Heart right ventricle (tissue), 16 donors: ENCODE measurements at places on chromosomes 12 and 14. TPM values are rescaled to one million over a fixed set of nuclear protein-coding genes. Genes with fewer than 3 reads are reported as not detected.

The RNASE7 gene
- not detected for total RNA-seq

DNA sequence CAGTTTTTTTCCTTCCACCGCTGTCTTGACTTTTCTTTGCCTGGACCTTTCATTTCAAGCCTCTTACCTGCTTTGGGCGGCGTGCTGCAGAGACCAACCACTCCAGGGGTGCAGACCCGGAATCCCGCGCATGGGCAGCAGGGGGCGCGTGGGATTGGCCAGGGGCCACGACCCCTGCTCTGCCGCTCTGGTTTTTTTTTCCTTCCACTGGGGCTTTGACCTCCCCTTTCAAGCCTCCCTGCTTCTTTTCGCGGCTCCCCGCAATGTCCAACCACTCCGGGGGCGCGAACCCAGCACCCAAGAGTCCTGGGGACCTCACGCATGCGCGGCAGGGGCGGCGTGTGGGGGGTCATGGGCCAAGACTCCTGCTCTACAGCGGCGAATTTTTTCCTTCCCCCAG lies 325.1 kb downstream of the ALG10 start:
- no peak overlapping the region for H3K27ac ChIP-seq
- no peaks in the 10 kb centered on the region for H3K4me1 ChIP-seq
- no peaks in the 10 kb centered on the region for H3K27me3 ChIP-seq
- H3K4me3 ChIP-seq, result no peak overlapping the region
- DNase-seq, result no peak
- H3K36me3 ChIP-seq, result no peaks in the 10 kb centered on the region

DNA sequence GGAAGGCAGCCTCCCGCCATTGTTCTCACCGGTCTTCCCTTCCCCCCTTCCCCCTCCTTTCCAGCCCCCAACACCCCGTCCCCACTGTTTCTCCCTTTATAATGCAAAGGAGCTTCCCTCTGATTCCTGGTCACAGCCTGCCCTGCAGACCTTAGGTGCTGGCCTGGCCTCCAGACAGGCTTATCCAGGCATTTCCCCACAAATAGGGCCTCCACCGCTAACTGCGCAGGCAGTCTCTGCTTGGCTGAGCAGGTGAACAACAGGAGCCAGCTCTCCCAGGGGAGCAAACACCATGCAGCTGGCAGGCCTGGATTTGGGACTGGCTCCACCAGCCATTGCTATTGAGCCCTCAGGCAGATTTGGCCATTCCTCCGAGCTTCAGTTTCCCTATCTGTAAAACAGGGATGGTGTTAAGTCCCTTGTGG lies 46.0 kb downstream of the SMIM41 start:
- peaks cover 26% of the 10 kb centered on the region for H3K4me1 ChIP-seq
- peaks cover 7% of the 10 kb centered on the region for H3K27me3 ChIP-seq
- no peak for DNase-seq
- no peaks in the 10 kb centered on the region for H3K36me3 ChIP-seq
- no peak overlapping the region for H3K27ac ChIP-seq

- H3K27me3 ChIP-seq, result no peaks in the 10 kb centered on the region
- H3K27ac ChIP-seq, result no peak overlapping the region
- H3K36me3 ChIP-seq, result no peaks in the 10 kb centered on the region
- no peak for DNase-seq
- H3K4me3 ChIP-seq, result no peak overlapping the region
Observed at GRCh38 chr14:90458536-90458935, 61.7 kb downstream of the CALM1 start.

- no peaks in the 10 kb centered on the region for H3K4me1 ChIP-seq
- no peak overlapping the region for H3K27ac ChIP-seq
- H3K36me3 ChIP-seq, result no peaks in the 10 kb centered on the region
- H3K27me3 ChIP-seq, result peaks cover 5% of the 10 kb centered on the region
- no peak overlapping the region for H3K4me3 ChIP-seq
- no peak for DNase-seq
Observed at GRCh38 chr14:90344331-90345238, 12.8 kb upstream of the NRDE2 start.
